Stimulated activated CD4-positive, alpha-beta T cell treated with anti-CD3 and anti-CD28 coated beads, Interleukin-1b, Interleukin-23, amount 100 ng/mL, for 1 hour (primary cell): ENCODE measurements at places on chromosomes 3 and 15.

GRCh38 chr3:190325923-190326322, 3.7 kb upstream of the CLDN1 start:
- no peak for DNase-seq

DNA sequence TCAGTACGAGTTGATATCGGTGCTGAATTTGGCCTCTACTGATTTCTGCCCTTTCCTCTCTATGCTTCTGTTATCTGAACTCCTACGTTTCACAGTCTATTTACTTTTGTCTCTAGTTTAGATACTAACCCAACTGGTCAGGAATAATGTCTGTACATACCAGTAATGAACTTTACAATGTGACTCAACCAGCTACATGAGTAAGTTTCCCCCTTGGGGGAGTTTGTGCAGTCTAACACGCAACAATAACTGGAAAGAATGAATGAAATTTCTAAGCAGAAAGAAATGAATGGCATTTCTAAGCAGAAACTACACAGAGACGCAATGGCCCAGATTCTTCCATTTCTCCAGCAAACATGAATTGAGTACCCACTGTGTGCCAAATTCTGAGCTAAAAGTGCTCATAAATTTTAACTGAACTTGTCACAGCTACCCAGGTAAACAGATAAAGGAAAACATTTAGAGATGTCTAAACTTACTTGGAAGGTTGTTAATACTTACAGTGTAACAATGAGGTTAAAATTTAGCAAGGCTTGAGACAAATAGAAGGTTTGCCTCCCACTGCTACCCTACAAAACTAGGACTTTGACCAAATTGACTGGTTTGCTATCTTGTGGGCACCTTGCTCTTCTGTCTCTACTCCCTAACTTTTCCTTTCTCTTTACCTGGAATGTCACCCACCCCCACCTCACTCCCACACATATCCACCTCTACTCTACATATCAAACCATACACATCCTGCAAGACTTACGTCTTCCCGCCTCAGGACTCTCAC, 11.6 kb downstream of the UPK1B start:
- DNase-seq = no peak

DNA sequence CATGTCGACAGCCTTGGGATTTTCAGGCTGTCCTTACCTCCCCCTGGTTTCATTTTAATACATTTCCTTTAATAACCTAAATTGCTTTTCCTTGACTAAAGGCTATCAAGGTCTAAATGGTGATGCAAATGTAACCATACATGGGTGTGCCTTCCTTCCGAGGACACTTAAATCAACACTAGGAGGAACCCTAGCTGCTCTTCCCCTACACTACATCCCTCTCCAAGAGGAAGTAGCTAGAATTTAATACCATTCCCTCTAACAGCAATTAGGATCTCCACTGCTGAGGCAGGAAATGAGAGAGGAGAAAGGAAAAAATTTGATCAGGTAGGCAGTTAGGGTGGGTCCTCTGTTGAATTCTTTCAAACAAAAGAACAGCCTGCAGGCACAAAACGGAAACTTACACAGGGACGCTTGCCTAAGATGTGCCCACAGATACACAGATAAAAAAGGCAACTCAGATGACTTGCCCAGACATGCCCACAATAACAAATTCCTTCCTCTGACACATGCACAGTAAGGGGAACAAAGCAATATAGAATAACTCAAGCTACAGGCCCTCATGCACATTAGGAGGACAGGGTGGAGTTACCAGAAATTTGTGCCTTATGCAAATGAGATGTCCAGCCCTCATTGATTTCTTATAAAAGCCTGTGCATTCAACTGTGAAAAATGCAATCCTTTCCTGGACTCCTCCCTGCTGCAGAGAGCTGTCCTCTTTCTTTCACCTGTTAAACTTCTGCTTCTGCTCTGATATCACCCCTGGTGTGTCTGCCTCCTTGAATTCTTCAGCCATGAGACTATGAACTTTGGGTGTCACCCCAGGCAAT, 1024.4 kb upstream of the CADM2 start:
- DNase-seq = no peak

- no peak for DNase-seq
These were observed 24.9 kb upstream of the GATM start for GRCh38 chr15:45402955-45403877.

- DNase-seq = no peak
These were observed 68.2 kb upstream of the THRB start for GRCh38 chr3:24562895-24563294.

- DNase-seq = no peak
These were observed 6.5 kb downstream of the SQOR start for GRCh38 chr15:45641374-45641781.

- no peak for DNase-seq
These were observed 20.3 kb upstream of the NOX5 start for GRCh38 chr15:68994149-68994548.

DNA sequence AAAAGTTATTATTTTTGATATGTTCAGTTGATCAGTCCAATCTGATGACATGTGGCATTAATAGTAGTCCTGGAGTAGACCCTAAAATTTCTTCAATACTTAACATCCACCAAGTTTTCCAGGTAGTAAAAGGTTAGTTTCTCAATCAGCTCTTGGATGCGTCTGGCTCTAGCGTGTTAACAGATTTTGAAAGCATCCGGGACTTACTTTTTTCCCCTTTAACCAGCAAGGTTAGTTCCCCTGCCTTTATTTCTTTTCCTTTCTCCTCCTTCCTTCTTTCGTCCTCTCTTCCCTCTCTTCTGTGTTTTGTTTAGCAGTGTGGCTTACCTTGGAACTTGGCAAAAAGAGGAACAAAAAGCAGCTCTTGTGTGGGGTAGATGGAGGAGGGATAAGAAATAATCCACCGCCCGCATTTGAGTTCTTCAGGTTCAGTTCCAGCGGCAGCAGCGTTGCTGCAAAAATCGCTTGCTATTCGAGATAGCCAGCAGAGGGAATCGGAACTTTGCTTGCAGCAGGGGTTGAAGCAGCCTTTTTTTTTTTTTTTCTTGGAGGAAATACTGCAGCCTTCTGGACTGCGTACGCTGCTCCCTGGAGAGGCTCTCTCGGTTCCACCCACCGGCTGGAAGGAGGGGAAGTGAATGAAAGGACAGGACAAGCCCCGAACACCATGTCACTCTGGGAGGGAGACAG, at the start of gene RBMS3:
TSS of gene RBMS3 (plus strand) at position 668 of the 690 bp plus-strand sequence.
- DNase-seq = no peak

DNA sequence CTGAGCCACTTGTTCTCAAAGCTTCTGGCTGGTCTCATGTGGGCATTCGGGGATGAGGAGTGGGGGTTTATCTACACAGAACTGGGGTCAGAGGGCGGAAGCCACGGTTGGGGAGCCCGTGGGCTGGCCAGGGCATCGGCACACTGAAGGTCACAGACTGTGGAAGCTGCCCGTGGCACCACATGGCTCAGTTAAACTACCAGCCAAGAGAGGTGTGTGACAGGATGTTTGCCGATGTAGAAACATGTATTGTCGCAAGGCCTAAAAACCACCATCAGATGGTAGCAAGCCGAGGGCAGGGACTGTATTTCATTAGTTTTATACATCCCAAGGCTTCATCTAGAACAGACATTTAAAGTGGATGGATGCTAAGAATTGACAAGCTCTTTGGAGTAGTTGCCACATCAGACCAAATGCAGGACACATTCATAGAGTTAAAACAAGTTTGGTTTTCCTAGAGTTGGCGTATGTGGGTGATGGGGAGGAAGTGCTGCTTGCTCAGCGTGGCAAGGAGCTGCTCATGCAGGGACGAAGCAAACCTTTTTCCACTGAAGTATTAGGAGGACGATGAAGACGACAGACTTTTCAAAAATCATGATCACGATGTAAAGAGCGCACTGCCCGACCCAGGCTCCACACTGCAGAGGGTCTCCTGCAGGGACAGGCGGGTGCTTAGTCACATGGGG, 9.6 kb upstream of the MUSTN1 start:
- DNase-seq = no peak

- DNase-seq = no peak
These were observed 26.3 kb downstream of the GABRR3 start for GRCh38 chr3:98008855-98009254.

- no peak for DNase-seq
These were observed 30.3 kb downstream of the IL12A start for GRCh38 chr3:160018959-160019358.

DNA sequence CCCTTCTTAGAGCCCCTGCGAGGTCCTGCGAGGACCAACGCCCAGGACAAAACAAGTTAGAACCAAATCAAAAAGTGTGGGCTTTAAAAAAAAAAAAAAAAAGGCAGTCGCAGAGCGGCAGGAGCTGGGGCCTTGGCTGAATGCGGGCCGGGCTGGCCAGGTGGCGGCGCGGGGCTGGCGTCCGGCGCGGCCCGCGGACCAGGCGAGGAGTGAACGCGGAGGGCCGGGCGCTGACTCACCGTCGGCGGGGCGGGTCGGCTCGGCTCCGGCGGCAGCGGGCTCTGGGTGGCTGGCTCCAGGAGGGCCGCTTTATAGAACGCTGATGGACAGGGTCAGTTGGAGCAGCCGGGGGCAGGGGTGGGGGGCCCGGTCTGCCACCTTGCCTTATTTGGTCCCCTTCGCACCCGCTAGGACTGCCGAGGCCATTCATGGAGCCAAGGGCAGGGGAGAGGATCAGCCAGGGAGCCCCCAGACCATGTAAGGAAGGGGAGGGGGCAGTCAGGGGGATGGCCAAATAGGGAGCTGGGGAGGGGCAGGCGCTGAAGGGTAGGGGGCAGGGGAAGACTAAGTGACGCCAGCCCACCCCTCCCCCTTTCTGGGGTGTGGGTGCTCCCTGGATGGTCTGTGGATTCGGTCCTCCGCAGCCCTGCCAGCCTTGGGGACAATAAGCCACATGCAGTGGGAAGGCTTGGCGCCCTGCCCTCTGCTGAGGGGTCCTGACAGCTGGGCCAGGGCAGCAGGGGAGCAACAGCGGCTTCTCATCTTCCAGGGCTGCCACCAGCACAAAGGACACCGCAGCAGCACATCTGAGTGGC, at the start of gene ACTC1:
TSS of gene ACTC1 (minus strand) at position 283 of the 815 bp plus-strand sequence. CDS start 741 bp downstream, outside the sequence.
- DNase-seq = no peak

DNA sequence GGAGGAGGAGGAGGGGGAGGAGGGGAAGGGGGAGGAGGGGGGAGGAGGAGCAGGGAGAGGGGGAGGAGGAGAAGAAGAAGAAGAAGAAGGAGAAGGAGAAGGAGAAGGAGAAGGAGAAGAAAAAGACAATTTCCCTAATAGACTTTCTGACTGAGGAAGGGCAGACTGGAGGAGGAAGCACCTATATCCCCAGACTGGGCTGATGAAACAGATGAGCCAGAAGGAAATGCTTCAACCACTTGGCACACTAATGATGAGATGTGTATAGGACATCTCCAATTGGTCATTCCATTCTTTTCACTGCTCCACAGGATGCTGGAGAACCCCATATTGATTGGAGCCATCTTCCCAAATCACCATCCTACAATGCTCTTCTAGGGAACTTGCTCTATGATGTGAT, 69.9 kb downstream of the LYZL4 start:
- no peak for DNase-seq

- DNase-seq = no peak
These were observed 241.1 kb downstream of the ZNF385D start for GRCh38 chr3:21509731-21510470.

DNA sequence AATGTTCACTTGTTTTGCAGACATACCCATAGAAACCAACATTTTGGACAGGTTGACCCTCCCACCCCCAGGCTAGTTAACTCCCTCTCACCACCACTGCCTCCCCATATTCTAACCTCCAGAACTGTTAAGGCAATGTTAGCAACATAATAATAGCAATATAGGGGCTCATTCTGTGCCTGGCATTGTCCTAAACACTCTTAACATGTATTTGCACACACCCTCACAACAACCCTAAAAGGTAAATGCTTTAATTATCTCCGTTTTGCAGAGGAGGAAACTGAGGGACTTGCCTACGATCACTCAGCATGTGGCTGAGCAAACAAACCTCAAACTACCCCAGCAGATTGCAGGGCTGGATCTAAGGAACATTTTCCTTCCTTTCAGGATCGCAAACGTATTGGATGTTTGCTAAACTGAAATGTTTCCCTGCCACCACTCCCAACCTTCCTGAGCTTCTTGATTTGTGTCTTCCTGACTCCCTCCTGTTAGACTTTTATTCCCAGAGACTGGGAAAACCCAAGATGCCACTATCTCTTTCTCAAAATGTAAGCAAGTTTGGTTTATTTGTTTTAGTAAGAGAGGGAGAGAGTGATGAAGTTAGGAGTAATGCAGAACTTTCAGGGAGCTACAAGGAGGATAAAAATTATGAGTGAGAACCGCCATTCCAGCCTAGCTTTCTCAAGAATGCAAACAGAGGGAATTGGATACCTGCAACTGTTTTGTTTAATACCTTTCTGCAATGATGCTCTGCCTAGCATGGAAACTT, 1.3 kb downstream of the SCG5 start:
- DNase-seq = no peak

- no peak for DNase-seq
These were observed 29.7 kb downstream of the STARD9 start for GRCh38 chr15:42604894-42605744.

DNA sequence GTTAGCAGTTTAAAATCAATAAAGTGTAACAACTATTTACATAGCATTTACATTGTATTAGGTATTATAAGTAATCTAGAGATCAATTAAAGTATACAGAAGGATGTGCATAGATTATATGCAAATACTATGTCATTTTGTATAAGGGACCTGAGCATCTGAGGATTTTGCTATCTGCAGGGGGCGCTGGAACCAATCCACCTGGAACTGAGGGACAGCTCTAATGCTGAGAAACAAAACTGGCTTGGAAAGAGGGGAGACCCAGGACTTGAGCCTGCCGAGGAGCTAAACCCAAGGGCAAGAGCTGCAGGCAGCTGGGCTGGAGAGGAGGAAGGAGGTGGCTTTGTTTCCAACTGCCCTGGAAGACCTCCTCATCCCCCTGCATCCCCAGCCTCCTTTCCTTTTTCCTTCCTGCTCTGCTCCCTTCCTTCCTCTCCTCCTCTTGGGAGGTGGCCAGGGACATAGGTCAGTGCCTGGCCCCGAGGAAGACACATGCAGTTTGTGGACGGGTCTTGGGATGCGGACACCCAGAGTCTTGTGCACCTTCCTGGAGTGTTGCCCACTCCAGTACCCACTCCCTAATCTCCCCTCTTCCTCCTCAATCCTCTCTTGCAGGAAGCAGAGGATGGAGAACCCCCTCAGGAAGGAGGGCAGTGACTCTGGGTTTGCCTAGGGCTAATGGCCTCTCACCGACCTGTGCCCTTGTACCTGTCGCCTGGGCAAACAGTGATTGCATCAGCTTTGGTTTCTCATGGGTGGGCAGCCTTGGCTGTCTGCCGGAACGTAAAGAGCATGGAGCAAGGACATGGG, 825 bp upstream of the RTP3 start:
- DNase-seq = peak; percentile 25

GRCh38 chr3:48057521-48057920, 41.3 kb upstream of the MAP4 start:
- no peak for DNase-seq

DNA sequence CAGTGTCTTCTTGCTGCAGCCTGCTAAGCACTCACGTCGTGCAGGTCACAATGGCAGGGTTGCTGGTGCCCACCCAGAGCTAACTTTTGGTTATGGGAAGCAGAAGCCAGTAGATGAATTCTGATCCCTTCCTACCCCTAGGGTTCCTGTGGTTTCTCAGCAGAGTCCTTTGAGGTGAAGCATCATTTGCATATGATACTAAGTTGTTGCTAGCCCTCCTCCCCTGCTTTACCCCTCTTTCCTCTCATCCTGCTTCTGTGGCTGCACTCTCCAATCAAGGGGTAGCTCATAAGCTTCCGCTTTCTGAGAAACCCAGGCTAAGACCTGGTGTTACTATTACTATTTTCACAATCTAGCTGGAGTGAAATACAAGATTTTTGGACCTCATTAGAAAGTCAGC, 22.1 kb upstream of the HEG1 start:
- no peak for DNase-seq

GRCh38 chr15:35827911-35828310, 281.9 kb upstream of the DPH6 start:
- DNase-seq = no peak
